Ovary (tissue), 10 donors: ENCODE measurements at places on chromosomes 12 and 14.

DNA sequence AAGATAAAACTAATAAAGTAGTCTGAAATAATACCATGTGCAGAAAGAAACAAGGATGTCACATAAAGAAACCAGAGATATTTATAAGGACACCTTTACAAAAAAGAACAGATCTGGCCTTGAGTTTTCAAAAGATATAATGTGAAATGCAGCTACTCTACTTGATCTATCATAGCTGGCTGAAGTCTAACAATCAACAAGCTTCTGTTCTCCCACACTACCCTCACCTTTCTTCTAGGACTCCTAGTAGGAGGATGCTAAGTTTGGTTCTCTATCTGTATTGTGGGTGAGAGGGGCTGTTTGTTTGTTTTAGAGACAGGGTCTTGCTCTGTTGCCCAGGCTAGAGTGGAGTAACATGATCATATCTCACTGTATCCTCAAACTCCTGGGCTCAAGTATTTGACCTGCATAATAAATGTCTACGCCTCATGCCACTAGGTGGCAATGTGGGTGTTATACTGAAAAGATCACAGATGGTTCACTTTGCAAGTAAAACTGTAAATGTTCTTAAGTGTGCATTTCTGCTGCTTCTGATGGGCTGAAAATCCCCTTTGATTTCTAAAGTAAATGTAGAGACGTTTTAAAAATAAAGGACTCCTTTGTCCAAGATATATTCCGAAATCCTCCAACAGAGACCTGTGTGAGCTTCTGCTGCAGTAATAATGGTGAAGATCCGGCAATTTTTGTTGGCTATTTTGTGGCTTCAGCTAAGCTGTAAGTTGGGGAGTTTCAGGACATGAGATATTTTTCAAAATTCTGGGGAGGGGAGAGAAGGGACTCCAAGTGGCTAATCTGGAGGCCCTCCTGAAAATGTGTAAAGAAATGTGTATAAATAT, 269.3 kb downstream of the DAD1 start:
- peak; percentile 26 for DNase-seq

- DNase-seq: no peak
These were observed 680.9 kb upstream of the LMO3 start for GRCh38 chr12:17286874-17287273.

- DNase-seq: no peak
These were observed 12.4 kb upstream of the PCNX1 start for GRCh38 chr14:70894868-70895267.

GRCh38 chr14:91008759-91009409, 51.6 kb downstream of the RPS6KA5 start:
- DNase-seq: no peak

DNA sequence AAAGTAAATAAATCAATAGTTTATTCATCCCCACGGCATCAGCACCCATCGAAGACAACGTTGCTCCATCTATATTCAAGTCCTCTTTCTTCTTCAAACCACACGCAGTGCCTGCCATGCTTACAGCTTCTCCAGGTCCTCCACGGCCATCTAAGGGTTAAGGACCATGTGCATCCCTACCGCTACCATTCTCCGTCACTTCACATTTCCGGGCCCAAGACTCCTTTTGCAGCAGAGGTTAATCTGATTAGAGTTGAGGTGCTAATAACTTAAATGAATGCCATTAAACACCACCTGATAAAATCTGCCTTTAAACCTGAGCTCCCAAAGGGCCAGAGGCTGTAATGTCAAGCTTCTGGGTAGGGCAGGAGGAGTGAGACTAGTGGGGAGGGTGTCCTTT, 79.7 kb upstream of the CCND2 start:
- no peak for DNase-seq

DNA sequence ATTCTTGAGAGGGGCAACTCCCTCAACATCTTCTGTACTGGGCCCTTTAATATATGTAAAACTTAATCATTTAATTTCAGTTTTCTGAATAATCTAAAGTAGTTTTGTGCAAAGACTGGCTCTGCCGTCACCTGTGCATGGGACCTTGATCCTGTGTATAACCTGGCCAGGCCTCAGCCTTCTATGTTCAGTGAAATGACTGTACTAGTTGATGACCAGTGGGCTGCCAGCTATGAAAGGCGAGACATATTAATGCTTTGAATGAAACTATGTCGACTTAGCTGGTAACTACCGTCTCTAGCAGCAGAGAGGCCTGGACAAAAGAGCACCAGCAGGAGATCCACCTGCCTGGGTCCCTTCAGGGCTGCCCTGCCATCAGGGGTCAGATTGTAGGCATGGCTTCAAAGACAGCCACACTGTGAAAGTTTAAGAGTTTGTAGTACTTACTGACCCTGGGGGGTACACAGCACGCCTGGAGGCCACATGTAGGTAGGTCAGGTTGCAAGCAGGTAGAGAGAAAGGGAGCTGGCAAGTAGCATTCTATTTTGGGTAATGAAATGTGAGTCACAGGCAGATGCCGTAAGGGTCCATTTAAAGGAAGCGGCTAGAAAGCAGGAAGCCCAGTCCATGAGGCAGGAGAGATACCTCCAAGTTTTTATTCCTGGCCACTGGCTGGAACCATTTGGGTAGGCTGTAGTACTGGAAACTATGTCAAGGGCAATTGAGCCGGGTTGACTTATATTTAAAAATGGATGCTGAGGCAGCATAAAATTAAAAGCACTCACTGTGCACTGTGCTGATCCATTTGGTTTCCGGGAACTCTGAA, 77.2 kb downstream of the BHLHE41 start:
- DNase-seq: no peak

GRCh38 chr12:41966001-41966400, 178.7 kb downstream of the GXYLT1 start:
- DNase-seq: no peak

- no peak for DNase-seq
These were observed 205.2 kb downstream of the SLC41A2 start for GRCh38 chr12:104752881-104753280.

- DNase-seq: no peak
These were observed 152.4 kb upstream of the PRICKLE1 start for GRCh38 chr12:42741771-42742510.

DNA sequence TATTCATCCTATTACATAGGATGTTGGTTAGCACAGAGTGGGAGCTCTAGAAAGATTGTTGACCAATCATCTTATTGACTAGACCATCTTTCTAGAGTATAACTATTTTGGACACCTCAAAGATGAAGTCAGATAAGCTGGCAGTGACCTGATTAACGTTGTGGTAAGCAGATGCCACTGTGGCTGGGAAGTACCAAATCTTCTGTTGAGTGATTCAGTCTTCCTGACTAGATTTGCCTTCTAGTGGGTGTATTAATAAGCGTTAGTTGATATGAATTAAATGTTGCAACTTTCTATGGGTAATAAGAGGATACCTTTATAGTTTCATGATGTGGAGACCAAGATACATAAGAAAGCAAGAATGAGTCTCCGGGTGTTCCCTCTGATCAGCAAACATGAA, 51.2 kb upstream of the HELB start:
- no peak for DNase-seq

- DNase-seq: no peak
These were observed 18.6 kb upstream of the RIN3 start for GRCh38 chr14:92495027-92495426.

DNA sequence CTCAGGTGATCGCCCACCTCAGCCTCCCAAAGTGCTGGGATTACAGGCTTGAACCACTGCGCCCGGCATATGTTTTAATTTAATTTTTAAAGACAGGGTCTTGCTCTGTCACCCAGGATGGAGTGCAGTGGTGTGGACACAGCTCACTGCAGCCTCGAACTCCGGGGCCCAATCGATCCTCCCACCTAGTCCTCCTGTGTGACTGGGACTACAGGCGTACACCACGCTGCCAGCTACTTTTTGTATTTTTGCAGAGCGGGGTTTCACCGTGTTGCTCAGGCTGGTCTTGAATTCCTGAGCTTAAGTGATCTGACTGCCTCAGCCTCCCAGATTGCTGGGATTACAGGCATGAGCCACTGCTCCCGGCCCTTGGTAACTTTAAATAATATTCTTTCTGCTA, 30.8 kb upstream of the PPP1R13B start:
- no peak for DNase-seq

DNA sequence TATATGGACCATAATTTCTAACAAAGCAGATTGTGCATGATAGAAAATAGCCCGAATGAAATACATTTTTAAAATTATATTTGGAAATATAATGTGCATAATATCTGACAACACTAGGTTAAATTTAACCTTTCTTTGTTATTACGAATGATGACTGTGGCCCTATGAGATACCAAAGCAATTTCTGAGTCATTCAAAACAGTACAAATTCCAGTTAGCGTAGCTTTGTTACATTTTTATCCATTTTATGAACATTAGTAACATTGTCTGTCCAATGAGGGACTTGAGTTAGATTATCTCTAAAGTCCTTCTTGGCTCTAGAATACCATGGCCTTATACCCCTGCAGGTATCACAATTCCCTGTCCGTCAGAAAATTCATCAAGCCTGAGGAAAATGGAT, 39.0 kb upstream of the REP15 start:
- DNase-seq: no peak

DNA sequence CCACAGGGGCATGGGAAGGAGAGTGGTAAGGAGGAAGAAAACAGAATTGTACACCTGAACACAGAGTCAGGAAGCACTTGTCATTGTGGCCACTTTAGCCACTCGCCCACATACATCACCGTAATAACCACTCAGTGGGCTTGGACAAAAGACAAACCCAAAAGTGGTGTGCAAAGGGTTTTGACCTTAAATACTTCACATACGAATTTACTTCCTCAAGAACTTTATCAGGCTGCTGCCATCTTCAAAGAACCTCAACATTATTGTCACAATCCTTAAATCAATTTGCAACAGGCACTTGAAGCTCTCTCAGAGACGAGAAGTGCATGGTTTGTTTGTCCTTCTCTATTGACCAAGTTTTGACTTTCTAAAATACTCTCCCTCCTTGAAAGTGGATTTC, 187.3 kb upstream of the EGLN3 start:
- no peak for DNase-seq

DNA sequence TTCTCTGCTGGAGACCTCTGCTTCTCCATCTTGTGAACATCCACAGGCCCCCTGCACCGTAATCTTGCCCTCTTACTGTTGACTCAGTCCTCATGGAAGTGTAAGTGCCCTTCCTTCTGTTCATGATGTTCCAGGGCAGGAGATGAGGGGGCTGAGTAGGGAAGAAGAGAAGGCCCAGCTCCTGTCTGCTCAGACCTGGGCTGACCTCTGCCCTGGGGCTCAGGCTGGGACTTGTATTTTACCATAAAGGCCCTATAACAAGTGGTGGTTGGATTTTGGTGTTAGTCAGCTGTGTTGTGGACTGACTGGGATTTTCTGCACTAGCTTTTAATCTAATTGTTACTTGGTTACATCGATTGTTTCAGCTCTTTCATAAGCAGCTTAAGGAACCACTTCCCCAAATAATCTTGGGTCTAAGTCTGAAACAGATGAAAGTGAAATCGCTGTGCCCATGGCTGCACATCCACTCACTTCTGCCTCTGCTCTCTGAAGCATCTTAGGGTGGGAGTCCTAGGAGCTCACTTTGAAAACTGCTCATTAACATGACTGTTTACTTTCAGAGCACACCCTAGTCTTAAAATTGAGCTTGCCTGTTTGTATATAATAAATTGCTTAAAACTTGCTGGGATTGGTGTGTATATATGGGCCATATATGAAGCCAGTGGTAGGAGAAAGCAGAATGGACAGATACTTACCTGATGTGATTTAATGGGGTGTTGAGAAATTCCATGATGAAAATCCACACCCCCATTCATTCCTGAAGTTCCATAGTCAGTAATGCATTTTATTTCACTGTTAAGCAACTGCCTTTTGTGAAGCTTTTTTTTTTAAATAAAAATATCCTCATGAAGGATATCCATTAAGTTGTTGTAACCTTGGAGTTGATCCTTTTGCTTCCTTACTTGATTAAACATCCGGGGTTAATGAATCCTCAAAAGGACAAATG, 17.7 kb downstream of the C12orf71 start:
- no peak for DNase-seq

DNA sequence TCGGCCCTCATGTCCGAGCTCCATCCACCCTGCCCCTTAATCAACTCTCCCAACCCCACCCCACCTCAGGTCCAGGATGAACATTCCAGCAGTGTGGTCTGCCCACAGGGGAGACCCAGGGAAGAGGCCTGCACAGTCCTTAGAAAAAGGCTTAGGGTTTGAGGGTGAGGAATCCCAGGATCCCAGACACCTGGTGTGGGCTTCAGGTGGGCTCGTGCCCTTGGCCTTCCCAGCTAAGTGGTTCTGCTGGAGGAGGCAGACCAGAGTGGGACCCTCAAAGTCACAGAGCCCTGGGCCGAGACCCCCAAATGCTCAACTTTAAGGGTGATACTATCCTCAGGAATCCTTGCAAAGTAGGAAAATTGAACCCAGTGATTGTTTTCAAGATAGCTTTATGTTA, 25.4 kb upstream of the PPP2R5C start:
- DNase-seq: no peak

DNA sequence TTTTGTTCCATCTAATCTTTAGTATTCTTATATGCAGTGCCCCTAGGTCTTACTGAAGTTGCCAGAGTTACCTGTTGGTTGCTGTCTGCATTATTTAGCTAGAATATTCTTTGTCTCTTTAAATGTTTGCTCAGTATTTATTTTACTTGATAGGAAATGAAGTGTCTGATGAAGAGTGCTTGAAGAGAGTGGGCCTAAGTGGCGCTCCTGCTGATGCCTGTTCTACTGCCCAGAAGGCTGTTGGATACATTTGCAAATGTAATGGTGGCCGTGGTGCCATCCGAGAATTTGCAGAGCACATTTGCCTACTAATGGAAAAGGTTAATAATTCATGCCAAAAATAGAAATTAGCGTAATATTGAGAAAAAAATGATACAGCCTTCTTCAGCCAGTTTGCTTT, 18.9 kb downstream of the CMAS start:
- DNase-seq: no peak

DNA sequence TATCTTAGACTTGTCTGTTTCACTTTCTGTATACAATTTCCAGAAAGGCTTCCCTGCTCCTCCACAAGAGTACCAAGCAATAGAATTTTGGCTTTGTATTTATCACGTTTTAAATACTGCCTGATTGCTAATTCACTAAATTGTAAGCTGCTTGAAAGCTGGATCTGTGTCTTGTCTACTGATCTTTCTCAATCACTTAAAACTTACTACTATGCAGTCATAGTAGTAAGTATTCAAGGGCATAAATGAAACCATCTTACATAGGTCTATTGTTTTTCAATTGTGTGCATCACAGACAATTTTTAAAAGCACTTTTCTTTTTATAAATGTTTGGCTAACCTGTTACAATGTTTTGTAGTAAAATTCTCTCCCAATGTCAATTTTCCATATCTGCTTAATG, 1.2 kb upstream of the GLIPR1L2 start:
- no peak for DNase-seq

- no peak for DNase-seq
These were observed 4.7 kb downstream of the FOS start for GRCh38 chr14:75283162-75283832.

GRCh38 chr12:59429766-59430165, 166.1 kb upstream of the SLC16A7 start:
- no peak for DNase-seq

DNA sequence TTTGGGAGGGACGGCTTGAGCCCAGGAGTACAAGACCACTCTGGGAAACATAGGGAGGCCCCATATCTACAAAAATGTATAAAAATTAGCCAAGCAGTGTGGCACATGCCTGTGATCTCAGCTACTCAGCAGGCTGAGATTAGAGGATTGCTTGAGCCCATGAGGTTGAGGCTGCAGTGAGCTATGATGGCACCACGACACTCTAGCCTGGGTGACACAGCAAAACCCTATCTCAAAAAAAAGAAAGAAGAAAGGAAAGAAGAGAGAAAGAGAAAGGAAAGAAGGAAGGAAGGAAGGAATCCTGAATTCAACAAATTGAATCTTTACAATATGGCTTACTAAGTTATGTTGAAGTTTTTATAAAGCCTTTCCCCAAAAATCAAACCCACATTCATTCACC, 2.1 kb downstream of the KIF21A start:
- no peak for DNase-seq
